Stimulated activated CD8-positive, alpha-beta memory T cell treated with anti-CD3 and anti-CD28 coated beads, Interleukin-15, amount 100 ng/mL, for 4 hours (primary cell): ENCODE measurements at places on chromosomes 2 and 18.

GRCh38 chr2:232124309-232124708 is 162.8 kb downstream of the DIS3L2 start:
- DNase-seq = no peak

GRCh38 chr18:41948544-41949110 is 6.4 kb upstream of the PIK3C3 start:
- no peak for DNase-seq

DNA sequence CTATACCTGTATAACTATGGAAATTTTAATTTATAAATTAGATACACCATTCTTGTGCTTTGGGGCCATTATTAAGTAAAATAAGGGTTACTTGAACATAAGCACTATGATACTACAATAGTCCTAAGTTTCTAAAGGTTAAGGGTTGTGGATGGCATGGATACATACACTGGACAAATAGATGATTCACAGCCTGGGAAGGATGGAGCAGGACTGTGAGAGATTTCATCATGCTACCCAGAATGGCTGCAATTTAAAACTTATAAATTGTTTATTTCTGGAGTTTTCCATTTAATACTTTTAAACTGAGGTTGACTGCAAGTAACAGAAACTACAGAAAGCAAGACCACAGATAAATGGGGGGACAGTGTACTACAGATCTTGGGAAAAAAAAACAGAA is 295.8 kb upstream of the ZNF804A start:
- DNase-seq = no peak

DNA sequence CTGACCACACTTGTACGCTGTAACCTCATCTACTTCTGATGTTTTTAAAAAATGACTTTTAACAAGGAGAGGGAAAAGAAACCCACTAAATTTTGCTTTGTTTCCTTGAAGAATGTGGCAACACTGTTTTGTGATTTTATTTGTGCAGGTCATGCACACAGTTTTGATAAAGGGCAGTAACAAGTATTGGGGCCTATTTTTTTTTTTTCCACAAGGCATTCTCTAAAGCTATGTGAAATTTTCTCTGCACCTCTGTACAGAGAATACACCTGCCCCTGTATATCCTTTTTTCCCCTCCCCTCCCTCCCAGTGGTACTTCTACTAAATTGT is 2.1 kb downstream of the RHOB start:
- DNase-seq = no peak

GRCh38 chr2:121293450-121294325 is 8.7 kb upstream of the TFCP2L1 start:
- DNase-seq = no peak

DNA sequence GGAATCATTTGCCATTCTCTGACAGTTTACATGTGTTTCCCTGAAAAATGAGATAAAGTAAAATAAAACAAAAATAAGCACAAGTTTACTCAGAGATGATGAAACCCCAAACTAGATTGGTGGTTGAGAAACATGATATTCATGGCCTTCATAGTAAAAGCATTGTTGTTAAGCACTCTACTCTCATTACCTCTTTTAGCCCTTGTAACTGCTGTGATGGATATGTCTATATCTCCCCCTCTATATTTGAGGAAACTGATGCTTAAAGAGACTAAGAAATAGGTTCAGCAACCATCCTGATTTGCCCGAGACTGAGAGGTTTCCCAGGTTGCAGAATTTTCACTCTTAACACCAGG is 33.9 kb upstream of the GALNT3 start:
- no peak for DNase-seq

DNA sequence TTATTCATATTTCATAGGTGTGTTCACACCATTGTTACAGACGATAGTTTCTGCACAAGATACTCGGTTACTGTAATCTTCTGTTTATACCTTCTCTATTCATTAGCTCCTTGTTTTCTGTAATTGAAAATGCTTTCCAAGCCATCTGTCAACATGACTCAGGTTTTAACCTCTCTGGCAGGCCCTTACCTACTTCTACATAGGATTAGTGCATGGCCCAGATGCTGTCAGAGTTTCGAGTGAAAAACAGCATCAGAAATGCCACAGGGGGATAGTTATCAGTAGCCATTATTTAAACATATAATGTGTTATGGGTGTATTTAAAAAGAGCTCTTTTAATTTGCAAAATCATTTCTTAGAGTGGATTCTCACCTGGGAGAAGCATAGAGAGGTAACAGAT is 596.4 kb downstream of the FBXO15 start:
- no peak for DNase-seq

- DNase-seq = no peak
These were observed 223.8 kb downstream of the FBXO15 start for GRCh38 chr18:73923866-73924265.

DNA sequence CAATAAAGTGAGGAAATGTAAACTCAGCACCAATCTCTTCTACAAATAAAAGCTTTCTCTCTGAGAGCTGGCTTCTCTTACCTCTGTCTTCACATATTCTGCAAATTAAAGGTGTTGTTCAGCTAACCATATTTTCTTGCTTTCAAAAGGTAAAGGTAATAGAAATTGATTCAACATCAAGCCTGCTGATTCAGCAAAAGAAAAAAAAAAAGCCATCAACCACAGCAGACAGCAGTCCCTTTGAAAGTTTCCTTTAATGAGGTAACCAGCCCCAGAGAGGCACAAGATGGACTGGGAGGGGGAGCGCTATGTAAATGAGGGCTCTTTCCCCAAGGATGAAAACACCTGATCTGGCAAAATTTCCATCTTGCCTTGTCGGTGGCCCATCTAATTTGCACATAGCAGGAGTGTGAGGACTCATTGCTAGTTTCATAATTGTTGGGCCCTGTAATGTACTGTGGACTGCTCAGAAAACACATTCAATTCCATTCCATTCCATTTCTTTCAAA is 154.9 kb upstream of the SOX11 start:
- no peak for DNase-seq

DNA sequence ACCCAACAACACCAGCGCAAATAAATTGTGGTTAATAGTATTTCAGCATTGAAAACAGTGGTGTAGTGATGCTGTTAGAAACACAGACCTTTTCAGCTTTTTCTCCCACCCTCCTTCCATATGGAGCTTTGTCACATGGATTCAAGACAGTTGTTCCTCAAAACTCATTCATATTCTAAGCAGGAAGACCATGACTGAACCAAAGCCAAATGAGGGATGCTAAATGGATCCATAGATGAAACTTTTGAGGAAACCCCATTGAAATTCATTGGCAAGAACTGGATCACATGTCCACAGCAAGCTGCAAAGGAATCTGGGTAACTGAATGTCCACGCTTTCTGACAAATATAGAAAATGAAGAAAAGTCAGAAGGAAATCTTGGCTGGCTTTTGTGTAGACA is 615.1 kb upstream of the NETO1 start:
- DNase-seq = no peak

DNA sequence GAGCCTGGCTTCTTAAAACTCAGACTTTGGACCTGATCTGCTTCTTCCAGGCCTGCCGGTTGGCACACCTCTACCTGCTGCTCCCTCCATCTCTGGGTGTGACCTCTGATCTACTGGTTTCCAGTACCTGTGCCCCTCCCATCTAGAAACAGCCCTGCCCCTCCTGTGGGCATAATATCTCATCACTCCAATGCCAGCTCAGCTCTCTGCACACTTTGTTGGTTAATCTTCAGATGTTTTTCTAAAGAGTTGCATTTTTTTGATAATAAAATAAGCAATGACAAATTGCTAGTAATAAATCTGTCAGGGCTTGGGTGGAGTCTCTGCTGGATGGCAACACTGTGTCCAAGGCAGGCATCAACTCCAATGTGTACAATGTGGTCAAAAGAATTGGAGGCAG is 89.6 kb upstream of the PPP1CB start:
- DNase-seq = no peak

DNA sequence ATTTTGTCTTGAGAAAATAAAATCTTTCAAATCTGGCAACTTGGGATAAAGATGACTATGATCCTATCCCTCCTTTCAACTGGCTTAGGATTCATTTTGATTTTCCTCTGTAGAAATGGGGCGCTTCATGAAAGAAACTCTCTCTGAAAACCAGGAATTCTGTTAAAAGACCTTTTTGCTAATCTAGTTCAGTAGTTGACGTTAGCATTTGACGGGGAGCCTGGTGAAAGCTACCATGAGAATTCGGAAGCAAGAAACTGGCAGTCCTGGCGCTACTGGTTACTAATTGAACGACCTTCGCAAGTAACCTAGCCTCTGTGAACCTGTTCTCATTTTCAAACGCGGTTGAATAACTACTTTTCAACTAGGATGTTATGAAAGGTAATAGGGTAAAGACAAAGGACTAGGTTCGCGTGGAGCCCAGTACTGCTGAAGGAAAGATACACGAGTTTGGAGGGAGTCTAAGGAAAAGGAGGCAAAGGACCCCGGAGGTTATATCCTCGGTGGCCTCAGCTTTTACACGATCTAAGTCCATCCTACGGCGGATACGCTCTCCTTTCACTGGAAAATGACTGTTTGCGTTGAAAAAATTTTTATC is 604 bp upstream of the STK11IP start:
- DNase-seq = no peak
